ENCODE measurements at places on chromosomes 1 and 21.
A peak's percentile ranks its signal among the peaks of the same experiment; 100 is the strongest.

GRCh38 chr1:76066394-76066793 lies 8.2 kb upstream of the ST6GALNAC3 start:
- no peak for DNase-seq

GRCh38 chr1:20485527-20486456 lies at the start of gene CAMK2N1:
TSS of gene CAMK2N1 (minus strand) at chr1:20486210. CDS start at chr1:20485379, 831 bp downstream.
- peak; percentile 79 for DNase-seq

DNA sequence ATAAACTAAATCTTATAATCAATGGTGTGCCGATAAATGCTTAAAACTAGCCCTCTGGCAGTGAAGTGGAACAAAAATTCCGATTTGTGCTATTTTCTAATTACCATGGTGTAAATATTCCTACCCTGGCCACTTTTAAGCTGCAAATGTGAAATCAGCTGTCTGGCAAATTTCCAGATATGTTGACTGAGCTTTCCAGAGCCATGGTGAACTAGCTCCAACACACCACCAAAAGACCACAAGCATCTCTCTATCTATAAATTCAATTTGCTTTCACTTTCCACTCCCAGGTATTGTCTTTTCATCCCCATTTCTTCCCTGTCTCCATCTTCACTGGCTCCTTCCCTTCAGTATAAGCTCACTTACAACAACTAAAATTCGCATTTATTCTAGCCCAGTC lies 152.3 kb upstream of the RGS18 start:
- no peak for DNase-seq

- DNase-seq: no peak
Measured at GRCh38 chr1:5444396-5444795, 547.8 kb downstream of the NPHP4 start.

DNA sequence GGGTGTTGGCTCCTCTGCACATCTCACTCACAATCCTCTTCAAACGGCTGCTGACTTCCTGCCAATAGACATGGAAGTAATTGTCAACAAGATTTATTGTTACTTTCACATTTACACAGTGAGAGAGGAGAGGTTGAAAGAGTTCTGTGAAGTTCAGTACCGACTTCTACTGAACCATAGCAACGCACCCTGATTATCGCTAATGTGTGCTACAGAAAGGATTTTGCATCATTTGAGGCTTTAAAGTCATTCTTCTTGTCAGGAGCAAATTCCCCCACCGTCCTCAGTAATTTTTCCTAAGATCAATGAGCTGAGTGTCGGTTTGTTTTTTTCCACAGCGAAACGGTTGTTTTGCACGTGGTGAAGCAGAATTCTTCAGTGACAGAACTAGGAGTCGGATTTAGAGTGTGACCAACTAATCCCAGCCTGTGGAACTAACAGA lies 361.0 kb downstream of the ADGRL2 start:
- no peak for DNase-seq

- DNase-seq: no peak
Measured at GRCh38 chr1:102884238-102884637, 224.1 kb downstream of the COL11A1 start.

GRCh38 chr1:157145076-157145475 lies 6.9 kb upstream of the ETV3 start:
- DNase-seq: no peak

GRCh38 chr1:169601096-169601881 lies 15.0 kb upstream of the F5 start:
- no peak for DNase-seq

- no peak for DNase-seq
Measured at GRCh38 chr1:41856151-41856943, 62.4 kb downstream of the HIVEP3 start.

Measured in activated CD8-positive, alpha-beta memory T cell treated with anti-CD3 and anti-CD28 coated beads for 24 hours (primary cell).